ENCODE measurements at places on chromosomes 3 and 15. TPM values are rescaled to one million over a fixed set of nuclear protein-coding genes. Genes with fewer than 3 reads are reported as not detected.
A peak's percentile ranks its signal among the peaks of the same experiment; 100 is the strongest.

GRCh38 chr3:127107491-127108375 is 85.2 kb upstream of the PRR23E start:
- no peak for DNase-seq

The ITGA11 gene
- 41.8 TPM for total RNA-seq

GRCh38 chr15:91929509-91929908 is 76.0 kb downstream of the SLCO3A1 start:
- peak; percentile 46 for DNase-seq

GRCh38 chr3:127103080-127103479 is 89.9 kb upstream of the PRR23E start:
- DNase-seq: no peak

The ADAMTS17 gene
- 17.1 TPM for total RNA-seq

- DNase-seq: no peak
Observed at GRCh38 chr15:34360298-34360697, 6.7 kb downstream of the LPCAT4 start.

- no peak for DNase-seq
Observed at GRCh38 chr3:42192334-42193200, 73.4 kb downstream of the CCK start.

The SSR3 gene
- 149 TPM for total RNA-seq

DNA sequence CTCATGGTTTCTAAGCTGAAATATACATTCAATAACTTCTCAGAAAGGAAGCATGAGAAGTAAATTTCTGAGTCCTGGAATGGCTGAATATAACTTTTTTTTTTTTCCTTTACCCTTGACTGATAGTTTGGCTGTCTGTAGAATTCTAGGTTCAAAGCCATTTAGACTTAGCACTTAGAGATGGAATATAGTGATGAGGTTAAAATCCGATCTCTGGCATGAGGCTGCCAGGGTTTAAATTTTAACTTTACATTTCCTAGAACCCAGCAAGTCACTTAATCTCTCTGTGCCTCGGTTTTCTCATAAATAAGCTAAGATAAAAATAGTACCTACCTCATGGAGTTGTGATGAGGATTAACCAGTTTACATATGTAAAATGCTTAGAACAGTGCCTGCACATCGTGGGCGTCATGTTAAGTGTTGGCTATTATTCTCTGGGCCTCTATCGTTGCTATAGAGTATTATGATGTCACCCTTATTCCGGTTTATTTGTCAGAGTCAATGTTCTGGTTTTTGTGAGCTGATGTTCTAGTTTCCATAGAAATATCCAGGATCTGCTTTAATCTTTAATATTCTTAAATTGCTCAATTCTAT is 199.8 kb upstream of the TLE3 start:
- no peak for DNase-seq

DNA sequence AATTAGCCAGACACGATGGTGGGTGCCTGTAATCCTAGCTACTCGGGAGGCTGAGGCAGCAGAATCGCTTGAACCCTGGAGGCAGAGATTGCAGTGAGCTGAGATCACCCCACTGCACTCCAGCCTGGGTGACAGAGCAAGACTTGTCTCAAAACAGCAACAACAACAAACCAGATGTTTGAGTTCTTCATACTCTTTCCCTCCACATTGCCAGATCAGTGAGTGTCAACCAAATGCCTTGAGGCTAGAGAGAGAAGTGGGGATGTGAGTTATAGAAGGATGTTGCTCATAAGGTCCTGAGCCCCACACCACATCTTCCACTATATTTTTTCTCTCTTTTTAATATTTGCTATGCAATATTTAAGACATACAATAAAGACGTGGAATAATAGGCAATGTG is 19.8 kb downstream of the MAPKBP1 start:
- DNase-seq: no peak

The AMIGO3 gene
- not detected for total RNA-seq

DNA sequence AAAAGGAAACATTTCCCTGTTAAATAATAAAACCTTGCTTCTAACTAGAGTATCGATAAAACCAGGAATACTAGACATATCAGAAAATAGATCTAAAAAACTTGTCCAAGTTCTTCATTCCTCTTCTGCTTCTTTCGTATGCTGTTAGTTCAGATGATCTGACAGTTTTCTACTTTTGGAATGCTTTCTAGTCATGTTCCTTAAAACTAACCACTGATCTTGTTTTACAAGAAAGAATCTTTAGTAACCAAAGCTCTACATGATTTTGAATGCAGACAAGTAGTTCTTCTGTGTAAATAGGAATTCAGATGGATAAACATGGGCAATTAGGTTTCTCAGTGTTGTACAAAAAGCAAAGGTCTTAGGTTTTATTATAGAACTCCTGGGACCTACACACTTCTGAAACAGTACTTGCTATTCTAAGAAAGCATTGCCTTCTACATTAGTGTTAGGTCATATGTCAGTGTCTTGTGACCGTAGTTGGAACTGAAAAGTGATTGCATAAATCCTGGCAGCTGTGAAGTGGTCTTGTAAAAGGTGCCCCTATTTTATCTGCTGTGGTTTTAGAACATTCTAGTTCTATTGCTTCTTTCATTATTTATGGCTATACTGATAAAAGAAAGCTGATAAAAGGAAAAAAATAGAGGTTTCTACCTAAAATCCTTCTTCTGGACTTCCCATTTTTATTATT is 40.7 kb downstream of the SNRK start:
- peak; percentile 38 for DNase-seq

GRCh38 chr15:93055211-93055610 is 33.8 kb downstream of the RGMA start:
- DNase-seq: no peak

DNA sequence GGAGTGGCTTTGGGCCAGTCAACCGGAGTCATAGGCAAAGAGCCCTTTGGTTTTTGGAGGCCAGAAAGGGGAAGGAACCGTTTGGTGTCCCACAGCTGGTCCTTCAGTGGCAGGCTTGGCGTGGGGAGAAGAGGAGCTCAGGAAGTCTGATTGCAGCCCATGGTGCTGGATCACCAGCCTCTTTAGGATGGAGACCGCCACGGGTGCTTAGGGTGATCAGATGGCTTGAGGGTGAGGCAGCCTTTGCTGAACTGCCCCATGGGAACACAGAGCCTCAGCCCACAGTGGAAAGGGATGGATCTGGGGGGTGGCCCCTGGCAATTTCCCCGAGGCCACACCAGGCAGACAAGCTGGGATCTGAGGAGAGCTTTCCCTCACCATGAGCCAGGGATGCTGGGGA is 38.6 kb upstream of the TOPBP1 start:
- DNase-seq: no peak

DNA sequence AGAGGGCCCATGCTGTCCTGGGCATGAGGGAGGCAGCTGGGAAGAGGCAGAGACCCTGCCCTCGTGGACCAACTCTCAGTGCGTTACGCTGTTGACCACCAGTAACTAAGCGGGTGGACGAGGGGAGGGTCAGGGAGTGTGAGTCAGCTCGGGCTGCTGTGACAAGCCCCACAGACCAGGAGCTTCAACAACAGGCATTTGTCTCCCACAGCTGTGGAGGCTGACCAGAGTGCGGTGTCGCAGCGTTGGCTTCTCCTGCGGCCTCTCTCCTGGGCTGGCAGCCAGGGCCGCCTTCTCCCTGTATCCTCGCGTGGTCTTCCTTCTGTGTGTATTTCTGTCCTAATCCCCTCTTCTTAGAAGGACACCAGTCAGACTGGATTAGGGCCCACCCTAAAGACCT is 13.0 kb downstream of the EFCC1 start:
- DNase-seq: no peak

The PTX3 gene
- not detected for total RNA-seq

- no peak for DNase-seq
Observed at GRCh38 chr3:79869461-79870312, 101.9 kb upstream of the ROBO1 start.

DNA sequence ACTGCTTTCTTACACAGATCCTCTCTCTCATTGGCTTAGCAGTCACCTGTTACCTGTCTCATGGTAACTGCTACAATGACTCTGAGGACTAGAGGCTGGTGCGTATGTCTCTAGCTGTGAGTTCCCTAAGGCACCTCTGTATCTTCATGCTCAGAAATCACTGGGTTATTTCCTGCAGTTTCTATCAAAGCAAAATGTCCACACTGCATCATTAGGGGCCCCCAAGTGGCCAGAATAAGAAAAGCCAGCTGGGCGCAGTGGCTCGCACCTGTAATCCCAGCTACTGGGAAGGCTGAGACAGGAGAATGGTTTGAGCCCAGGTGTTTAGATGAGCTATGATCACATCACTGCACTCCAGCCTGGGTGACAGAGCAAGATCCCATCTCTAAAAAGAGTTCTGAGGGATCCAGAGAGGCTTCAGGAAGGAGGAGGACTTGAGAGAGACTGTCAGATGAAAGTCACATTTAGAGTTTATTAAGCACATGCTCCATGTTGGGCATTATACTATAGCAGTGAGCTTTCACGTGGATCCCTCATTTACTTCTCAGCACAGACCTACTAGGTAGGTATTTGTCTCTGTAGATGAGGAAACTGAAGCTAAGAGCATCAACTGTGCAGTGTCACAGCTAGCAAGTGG is 2.3 kb upstream of the VPS18 start:
- no peak for DNase-seq

DNA sequence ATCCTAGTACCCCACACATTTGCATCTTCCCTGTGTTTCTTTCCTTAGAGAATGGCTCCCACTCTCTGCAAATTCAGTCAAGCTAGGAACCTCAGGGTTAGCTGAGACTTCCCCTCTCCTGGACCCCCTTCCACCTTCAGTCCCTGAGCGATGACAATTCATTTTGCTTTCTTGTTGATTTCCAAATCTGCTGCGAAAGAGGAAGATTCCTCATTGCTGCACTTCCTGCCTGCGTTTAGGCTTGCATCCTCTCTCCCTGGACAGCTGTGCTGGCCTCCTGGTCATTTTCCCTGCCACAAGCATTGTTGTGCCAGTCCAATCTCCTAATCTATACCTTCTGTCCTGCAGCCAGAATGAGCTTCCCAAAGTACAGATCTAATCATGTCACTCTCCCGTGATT is 12.3 kb upstream of the DGKG start:
- no peak for DNase-seq

GRCh38 chr3:111882194-111882593 is 23.1 kb downstream of the PHLDB2 start:
- DNase-seq: no peak

GRCh38 chr3:184227481-184227935 is 1.9 kb upstream of the VWA5B2 start:
- DNase-seq: no peak

The ZBBX gene
- 1.5 TPM for total RNA-seq

- DNase-seq: no peak
Observed at GRCh38 chr15:62483814-62484213, 318.7 kb upstream of the C2CD4B start.

- no peak for DNase-seq
Observed at GRCh38 chr3:108300103-108300849, 3.9 kb downstream of the HHLA2 start.

DNA sequence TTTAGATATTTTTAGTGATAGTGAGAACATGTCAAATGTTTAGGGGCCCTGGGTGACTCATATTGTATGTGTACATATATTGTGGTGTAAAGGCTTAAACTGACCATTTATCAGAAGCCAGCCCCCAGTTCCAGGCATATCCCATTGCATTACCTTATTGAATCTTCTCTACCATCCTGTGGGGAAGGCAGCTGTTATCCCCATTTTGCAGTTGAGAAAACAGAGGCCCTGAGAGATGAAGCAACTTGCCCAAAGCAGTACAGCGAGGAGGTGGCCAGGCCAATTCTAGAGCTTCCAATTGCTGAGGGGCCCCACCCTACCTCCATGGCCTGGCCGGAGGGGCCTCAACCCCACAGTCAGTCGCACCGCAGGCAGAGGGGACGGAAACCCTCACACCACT is 47.9 kb downstream of the ZNF710 start:
- DNase-seq: no peak

GRCh38 chr3:56595975-56596840 is 39.2 kb downstream of the CCDC66 start:
- DNase-seq: no peak

- no peak for DNase-seq
Observed at GRCh38 chr3:160001850-160002623, 13.4 kb downstream of the IL12A start.

- DNase-seq: no peak
Observed at GRCh38 chr15:95574053-95574452, 756.4 kb upstream of the NR2F2 start.

DNA sequence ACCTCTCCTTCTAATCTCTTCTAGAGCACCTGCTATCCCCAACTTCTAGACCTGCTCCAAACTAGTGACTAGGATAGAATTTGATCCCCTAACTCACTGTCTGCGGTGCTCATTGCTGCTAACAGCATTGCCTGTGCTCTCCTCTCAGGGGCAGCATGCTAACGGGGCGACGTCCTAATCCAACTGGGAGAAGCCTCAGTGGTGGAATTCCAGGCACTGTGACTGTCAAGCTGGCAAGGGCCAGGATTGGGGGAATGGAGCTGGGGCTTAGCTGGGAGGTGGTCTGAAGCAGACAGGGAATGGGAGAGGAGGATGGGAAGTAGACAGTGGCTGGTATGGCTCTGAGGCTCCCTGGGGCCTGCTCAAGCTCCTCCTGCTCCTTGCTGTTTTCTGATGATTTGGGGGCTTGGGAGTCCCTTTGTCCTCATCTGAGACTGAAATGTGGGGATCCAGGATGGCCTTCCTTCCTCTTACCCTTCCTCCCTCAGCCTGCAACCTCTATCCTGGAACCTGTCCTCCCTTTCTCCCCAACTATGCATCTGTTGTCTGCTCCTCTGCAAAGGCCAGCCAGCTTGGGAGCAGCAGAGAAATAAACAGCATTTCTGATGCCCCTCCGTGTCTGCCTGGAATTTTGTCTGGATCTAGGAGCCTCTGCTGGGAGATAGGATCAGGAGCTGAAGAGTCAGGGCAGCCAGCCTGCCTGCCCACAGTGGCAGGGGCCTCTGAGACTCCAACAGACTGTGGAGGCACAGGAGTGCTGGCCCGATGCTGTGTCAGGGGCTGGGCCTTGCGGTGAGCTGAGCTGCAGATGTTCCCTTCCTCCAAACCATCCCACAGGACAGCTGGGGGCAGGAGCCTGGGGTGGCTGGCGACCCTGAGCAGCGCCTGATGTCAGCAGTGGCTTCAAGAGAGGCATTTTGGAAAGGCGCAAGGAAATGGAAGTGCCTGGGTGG is 3.0 kb downstream of the ISLR start:
- peak; percentile 16 for DNase-seq

The ITIH1 gene
- not detected for total RNA-seq

The LRRC34 gene
- total RNA-seq: not detected

DNA sequence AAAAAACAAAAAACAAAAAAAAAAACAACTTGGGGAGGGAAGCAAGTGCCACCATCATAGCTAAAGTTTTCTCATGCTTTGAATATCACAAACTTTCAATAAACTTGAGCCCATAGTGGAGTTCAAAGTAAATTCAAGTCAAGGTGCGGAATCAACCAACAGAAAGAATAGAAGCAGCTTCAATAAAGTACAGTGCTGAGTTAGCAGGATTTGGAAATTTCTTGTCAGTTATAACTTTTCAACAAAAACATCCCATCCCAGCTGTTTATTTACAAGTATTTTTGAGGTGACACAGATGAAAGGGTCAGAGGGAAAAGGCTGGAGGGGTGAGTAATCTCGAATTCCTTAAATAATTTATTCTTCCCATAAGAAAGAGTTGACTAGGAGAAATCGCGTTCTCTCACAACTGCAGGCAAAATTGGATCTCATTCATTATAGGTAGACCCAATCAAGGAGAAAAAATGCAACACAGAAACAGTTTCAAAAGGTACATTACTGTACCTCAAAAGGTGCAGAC is 477.4 kb upstream of the RASGRP1 start:
- DNase-seq: no peak

Data from uterus (tissue), 4 donors.